Endodermal cell (in vitro differentiated cells): ENCODE measurements at places on chromosomes 13 and 19. TPM values are rescaled to one million over a fixed set of nuclear protein-coding genes. Genes with fewer than 3 reads are reported as not detected.

The CGB2 gene
- total RNA-seq: not detected in 3 replicates

- H3K36me3 ChIP-seq: no peaks in the 10 kb centered on the region
- no peaks in the 10 kb centered on the region for H3K4me1 ChIP-seq
- no peak within 1 kb of the TSS for H3K27ac ChIP-seq
- H3K4me3 ChIP-seq: no peak within 1 kb of the TSS
- no peaks in the 10 kb centered on the region for H3K27me3 ChIP-seq
These were observed at the start of gene KLK3 for GRCh38 chr19:50854636-50855410. Gene KLK3 (plus strand): TSS chr19:50854915. CDS start chr19:50854956, 41 bp downstream.

GRCh38 chr19:49987159-49987698, 26.3 kb upstream of the SIGLEC11 start:
- no peak overlapping the region for H3K27ac ChIP-seq
- H3K4me3 ChIP-seq: no peak overlapping the region
- DNase-seq: peak; percentile 99
- H3K27me3 ChIP-seq: no peaks in the 10 kb centered on the region
- H3K4me1 ChIP-seq: no peaks in the 10 kb centered on the region

DNA sequence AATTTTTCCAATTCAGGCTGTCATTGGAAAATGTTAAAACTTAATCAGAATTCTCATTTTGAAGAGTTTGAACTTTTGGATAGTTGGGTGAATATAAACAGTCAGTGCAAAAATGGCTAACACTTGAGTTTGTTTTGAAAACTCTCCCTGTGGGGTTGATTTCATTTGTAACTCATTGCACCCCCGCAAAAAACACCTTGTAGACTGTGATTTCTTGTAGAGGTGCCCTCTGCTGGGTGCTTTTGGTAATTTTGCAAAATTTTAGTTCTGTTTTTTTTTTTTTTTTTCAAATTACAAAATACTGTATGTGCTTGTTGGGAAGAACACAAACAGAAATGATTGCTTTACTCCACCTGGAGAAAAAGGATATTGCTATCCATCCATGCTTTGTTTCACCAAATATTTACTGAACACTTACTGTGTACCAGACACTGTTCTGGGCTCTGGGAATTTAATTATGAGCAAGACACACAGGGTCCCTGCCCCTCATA, 28.2 kb upstream of the GPI start:
- H3K27ac ChIP-seq: no peak overlapping the region
- no peaks in the 10 kb centered on the region for H3K27me3 ChIP-seq
- H3K4me3 ChIP-seq: no peak overlapping the region
- H3K4me1 ChIP-seq: no peaks in the 10 kb centered on the region

GRCh38 chr13:114063545-114064449, 68.6 kb downstream of the RASA3 start:
- peaks cover 9% of the 10 kb centered on the region for H3K4me1 ChIP-seq
- H3K4me3 ChIP-seq: no peak overlapping the region
- DNase-seq: no peak
- H3K27me3 ChIP-seq: no peaks in the 10 kb centered on the region
- peak overlapping the region; percentile 96 for H3K27ac ChIP-seq

The PSG2 gene
- total RNA-seq: not detected in 2 replicates

The MIDN gene
- 185 and 188 TPM in 2 replicates for total RNA-seq

DNA sequence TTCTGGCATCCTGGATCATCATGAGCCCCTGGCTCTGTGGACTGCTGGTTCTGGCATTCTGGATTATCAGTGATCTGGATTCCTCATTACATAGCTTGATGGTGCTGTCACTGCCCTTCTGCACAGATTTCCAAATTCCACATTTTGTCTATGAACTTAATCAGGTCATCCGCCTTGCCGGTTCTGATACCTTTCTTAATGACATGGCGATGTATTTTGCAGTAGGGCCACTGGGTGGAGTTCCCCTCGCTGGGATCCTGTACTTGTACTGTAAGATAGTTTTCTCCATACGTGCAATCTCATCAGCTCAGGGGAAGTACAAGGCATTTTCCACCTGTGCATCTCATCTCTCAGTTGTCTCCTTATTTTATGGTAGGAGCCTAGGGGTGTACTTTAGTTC, 24.4 kb upstream of the OR7C2 start:
- no peaks in the 10 kb centered on the region for H3K36me3 ChIP-seq
- no peak overlapping the region for H3K27ac ChIP-seq
- no peak for DNase-seq
- no peak overlapping the region for H3K4me3 ChIP-seq
- H3K27me3 ChIP-seq: no peaks in the 10 kb centered on the region
- H3K4me1 ChIP-seq: no peaks in the 10 kb centered on the region

GRCh38 chr13:49314344-49314882, 66.7 kb downstream of the CDADC1 start:
- no peaks in the 10 kb centered on the region for H3K36me3 ChIP-seq
- no peak for DNase-seq
- H3K27me3 ChIP-seq: no peaks in the 10 kb centered on the region

GRCh38 chr13:48643159-48643558, 10.6 kb upstream of the CYSLTR2 start:
- H3K36me3 ChIP-seq: no peaks in the 10 kb centered on the region
- no peak overlapping the region for H3K4me3 ChIP-seq
- no peak for DNase-seq
- H3K27me3 ChIP-seq: no peaks in the 10 kb centered on the region

The MPHOSPH8 gene
- 13.3 to 19.5 TPM (median 18.1 TPM) in 3 replicates for total RNA-seq

- no peaks in the 10 kb centered on the region for H3K27me3 ChIP-seq
- no peak for DNase-seq
- no peaks in the 10 kb centered on the region for H3K4me1 ChIP-seq
- H3K27ac ChIP-seq: no peak overlapping the region
- no peak overlapping the region for H3K4me3 ChIP-seq
These were observed 76.8 kb upstream of the SERP2 start for GRCh38 chr13:44296856-44297255.

DNA sequence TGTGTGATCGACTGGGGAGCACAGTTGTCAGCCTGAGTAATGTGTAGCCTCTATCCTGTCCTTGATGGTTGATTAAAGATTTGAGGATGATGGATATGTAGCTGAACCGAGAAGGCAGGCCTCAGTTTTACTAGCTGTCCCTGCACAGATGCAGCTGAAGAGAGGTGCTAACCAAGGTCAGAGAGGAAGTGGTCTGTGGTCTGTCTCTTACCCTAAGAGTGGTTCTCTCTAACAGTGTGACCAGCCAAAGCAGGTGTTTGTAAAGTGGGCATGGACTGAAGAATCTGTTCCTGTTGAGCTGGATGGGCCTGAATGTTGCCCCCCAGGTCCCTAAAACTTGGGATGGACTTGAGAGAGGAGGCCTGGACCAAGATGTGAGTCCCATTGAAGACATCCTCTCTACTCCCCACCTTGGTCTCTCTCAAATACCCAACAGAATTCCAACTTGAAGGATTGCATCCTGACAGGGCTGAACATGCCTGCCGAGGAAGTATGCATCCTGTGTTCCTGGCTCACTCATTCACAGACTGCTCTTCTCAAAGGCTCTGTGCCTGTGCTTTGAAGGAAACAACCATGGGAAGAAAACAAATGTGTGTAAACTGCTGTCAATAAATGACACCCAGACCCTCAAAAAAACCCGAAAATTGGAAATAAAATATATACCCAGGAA, 223.8 kb downstream of the MAB21L1 start:
- no peak overlapping the region for H3K27ac ChIP-seq
- no peaks in the 10 kb centered on the region for H3K27me3 ChIP-seq
- DNase-seq: no peak
- H3K4me1 ChIP-seq: no peaks in the 10 kb centered on the region

GRCh38 chr13:100254002-100254401, 165.1 kb downstream of the PCCA start:
- peaks cover 13% of the 10 kb centered on the region for H3K36me3 ChIP-seq
- DNase-seq: no peak
- no peak overlapping the region for H3K4me3 ChIP-seq
- H3K27ac ChIP-seq: no peak overlapping the region
- H3K4me1 ChIP-seq: peaks cover 7% of the 10 kb centered on the region
- H3K27me3 ChIP-seq: no peaks in the 10 kb centered on the region

The TMEM86B gene
- total RNA-seq: 2.4 to 3.3 TPM (median 2.9 TPM) in 3 replicates

DNA sequence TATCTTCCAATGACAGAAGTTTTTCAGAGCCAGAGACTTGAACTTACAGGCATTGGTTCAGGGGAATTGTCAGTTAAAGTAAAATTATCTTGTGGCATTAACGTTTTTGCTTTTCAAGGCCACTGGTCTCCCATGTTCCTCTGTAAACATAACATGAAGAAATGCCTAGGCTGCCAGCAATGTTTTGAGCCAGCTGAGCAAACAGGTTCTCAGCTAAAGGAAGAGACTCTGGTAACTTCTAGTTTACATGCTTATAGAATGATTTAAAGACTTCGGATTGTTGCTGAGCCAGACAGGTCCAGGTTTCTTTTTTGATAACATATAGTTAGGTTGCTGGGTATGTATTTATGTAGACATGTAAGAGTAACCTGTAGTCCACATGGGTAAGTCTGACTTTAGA, 35.7 kb downstream of the ZNF493 start:
- no peak overlapping the region for H3K4me3 ChIP-seq
- H3K27me3 ChIP-seq: no peaks in the 10 kb centered on the region
- H3K4me1 ChIP-seq: no peaks in the 10 kb centered on the region
- DNase-seq: no peak
- no peak overlapping the region for H3K27ac ChIP-seq

The ZNF175 gene
- 11.3 to 13.9 TPM (median 13.2 TPM) in 3 replicates for total RNA-seq

DNA sequence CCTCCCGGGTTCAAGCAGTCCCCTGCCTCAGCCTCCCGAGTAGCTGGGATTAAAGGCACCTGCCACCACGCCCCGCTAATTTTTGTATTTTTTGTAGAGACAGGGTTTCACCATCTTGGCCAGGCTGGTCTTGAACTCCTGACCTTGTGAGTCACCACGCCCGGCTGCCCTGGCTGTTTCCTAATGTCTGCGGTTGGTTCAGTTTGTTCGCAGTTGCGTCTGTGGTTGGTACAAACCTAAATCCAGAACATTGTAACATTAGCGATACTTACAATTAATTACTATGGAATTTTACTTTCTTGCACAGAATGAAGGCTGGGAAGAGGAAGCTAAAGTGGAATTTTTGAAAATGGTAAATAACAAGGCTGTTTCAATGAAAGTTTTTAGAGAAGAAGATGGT, 38.1 kb downstream of the RNF17 start:
- no peaks in the 10 kb centered on the region for H3K4me1 ChIP-seq
- no peak for DNase-seq
- no peak overlapping the region for H3K4me3 ChIP-seq

The BRSK1 gene
- 90.8 to 108 TPM (median 91.4 TPM) in 3 replicates for total RNA-seq

DNA sequence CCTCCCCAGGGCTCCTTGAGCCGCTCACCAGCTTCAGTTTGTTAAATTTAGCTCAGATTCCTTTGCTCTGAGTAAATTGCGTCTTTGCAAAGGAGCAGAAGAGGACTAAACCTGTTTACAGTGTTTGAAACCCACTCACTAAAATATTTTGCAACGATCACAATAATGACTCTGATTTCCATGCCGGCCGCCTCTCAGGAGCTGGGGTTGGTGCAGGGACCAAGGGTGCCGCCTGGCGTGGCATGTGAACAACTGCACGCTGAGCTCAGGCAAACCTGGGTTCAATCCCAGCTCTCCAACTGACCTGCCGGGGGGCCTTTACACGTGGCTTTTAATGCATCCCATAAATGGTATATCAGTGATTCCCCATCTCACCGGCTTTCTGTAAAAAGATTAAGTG, 68.7 kb upstream of the CACNA1A start:
- H3K36me3 ChIP-seq: no peaks in the 10 kb centered on the region
- H3K27me3 ChIP-seq: no peaks in the 10 kb centered on the region
- peak; percentile 60 for DNase-seq
- no peaks in the 10 kb centered on the region for H3K4me1 ChIP-seq
- no peak overlapping the region for H3K4me3 ChIP-seq
- H3K27ac ChIP-seq: no peak overlapping the region

DNA sequence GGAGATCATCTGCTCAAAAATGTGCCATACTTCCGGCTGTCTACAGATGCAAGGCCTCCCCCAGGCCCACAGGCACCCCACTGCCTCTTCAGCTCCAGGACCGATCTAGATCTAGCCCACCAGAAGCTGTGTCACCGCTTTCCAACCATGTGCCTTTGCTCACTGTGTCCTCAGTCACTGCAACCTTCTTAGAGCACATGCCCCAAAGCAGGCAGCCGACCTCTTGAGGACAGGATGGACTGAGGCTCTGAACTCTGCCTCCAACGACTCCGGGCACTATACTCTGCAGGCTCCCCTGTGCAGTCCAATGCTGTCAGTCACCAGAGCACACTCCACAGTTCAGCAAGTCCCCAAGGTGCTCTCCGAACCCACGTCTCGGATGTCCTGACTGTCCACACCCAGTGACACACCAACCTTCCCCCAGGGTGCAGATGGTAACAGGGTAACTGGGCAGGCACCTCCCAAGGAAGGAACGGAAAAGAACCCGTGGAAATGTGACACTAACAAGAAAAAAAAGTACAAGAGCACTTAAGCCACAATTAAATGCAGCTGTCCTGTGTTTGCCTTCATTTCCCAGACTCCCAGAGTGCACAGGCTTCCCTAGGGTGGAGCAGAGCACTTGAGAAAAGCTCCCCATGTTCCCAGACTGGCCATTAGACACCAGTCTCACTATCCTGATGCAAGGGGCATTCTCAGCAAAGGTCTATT, 4.8 kb downstream of the STK24 start:
- H3K4me3 ChIP-seq: no peak overlapping the region
- no peaks in the 10 kb centered on the region for H3K4me1 ChIP-seq
- no peak overlapping the region for H3K27ac ChIP-seq
- no peaks in the 10 kb centered on the region for H3K27me3 ChIP-seq
- peaks cover 15% of the 10 kb centered on the region for H3K36me3 ChIP-seq
- no peak for DNase-seq

- H3K36me3 ChIP-seq: no peaks in the 10 kb centered on the region
- H3K4me3 ChIP-seq: no peak overlapping the region
- H3K4me1 ChIP-seq: no peaks in the 10 kb centered on the region
- DNase-seq: peak; percentile 36
- no peak overlapping the region for H3K27ac ChIP-seq
These were observed 135.7 kb downstream of the CRYL1 start for GRCh38 chr13:20389696-20390525.

The LAIR1 gene
- 0.07 TPM in 1 of 3 replicates, not detected in the others for total RNA-seq

- no peaks in the 10 kb centered on the region for H3K36me3 ChIP-seq
- DNase-seq: no peak
- H3K4me1 ChIP-seq: no peaks in the 10 kb centered on the region
- peaks cover 10% of the 10 kb centered on the region for H3K27me3 ChIP-seq
- no peak overlapping the region for H3K27ac ChIP-seq
These were observed 15.9 kb downstream of the BCAM start for GRCh38 chr19:44824761-44825160.

GRCh38 chr13:19604306-19604705, 29.2 kb upstream of the MPHOSPH8 start:
- no peaks in the 10 kb centered on the region for H3K4me1 ChIP-seq
- H3K27ac ChIP-seq: no peak overlapping the region
- no peaks in the 10 kb centered on the region for H3K36me3 ChIP-seq
- H3K27me3 ChIP-seq: peaks cover 40% of the 10 kb centered on the region
- DNase-seq: no peak

GRCh38 chr19:14369399-14370168, 11.7 kb upstream of the ADGRE5 start:
- H3K27ac ChIP-seq: peak overlapping the region; percentile 30
- no peaks in the 10 kb centered on the region for H3K27me3 ChIP-seq
- H3K36me3 ChIP-seq: no peaks in the 10 kb centered on the region
